PC-3 (cell line): ENCODE measurements at places on chromosomes 3 and 15.

DNA sequence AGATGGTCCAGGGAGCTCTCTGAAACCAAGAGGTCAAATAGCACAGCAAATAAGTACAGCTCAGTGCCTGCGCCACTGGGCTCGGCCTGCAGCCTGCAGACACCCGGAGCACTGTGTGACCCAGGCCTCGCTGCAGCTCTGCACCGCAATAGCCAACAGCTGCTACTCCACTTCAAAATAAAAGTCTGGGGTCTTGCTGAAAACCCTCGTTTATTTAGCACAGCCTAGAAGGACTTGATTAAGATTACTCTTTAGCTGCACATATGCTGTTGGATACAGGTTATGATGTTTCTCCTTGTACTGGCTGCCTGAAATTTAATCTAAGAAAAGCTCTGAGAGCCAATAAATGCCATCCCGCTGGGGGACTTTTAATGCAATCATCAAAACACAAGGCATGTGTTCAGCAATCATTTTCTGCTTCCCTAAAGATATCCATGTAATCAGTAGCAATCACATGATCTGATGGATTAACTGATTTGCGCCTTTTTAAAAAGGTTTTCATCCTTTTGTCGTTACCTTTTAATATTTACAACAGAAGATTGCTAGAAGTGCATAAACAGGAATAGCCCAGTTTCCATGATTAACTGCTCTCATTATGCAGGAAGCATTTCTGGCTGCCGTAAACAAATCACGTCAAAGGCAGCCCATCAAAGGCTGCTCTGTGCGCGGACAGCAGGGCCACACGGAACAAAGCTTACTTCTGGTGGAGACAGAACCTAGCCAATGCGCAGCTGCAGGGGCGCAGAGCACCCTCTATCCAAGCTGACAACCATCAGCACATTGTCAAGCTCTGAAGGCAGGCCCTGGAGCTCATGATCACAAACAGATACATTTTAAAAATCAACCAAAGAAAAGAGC lies 58.8 kb downstream of the CLASP2 start:
- no peak for DNase-seq

- DNase-seq: no peak
Measured at GRCh38 chr15:67930720-67931119, 90.9 kb upstream of the RNU6-1 start.

DNA sequence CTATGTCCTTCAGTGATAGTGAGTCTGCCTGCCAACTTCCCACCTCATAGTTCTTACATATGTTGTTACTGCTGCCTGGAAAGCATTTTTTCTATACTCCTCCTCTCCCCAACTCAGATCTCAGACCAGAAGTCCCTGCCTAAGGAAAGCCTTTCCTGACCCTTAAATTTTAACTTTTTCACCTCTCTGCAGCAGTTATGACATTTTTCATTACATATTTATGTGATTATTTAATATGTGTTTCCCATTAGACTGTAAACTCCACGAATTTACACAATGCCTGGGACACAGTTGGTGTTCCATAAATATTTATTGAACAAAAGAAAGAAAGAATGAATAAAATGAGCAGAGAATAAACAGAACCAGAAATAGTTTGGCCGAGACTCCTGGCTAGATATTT lies 125.5 kb downstream of the MITF start:
- DNase-seq: no peak

GRCh38 chr3:56115199-56115598 lies 353.1 kb downstream of the ERC2 start:
- DNase-seq: no peak

DNA sequence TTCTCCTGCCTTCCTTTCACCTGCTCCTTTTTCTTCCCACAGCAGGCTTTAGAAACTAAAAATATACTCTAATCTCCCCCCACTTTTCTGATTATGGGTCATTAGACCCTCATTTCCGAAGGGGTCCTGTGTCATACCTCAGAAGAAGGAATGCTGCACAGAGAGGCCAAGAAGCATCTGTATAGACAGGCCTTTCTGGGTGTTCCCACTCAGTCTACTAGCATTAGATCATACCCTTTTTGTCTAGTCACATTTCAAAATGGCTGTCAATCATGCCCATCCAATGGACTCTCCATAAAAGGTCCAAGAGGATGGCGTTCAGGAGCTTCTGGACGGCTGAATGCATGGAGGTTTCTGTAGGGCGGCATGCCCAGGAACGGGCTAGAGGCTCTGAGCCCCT lies 192.2 kb downstream of the SUCLG2 start:
- no peak for DNase-seq

- no peak for DNase-seq
Measured at GRCh38 chr3:30604558-30604957, 1.8 kb upstream of the TGFBR2 start.

DNA sequence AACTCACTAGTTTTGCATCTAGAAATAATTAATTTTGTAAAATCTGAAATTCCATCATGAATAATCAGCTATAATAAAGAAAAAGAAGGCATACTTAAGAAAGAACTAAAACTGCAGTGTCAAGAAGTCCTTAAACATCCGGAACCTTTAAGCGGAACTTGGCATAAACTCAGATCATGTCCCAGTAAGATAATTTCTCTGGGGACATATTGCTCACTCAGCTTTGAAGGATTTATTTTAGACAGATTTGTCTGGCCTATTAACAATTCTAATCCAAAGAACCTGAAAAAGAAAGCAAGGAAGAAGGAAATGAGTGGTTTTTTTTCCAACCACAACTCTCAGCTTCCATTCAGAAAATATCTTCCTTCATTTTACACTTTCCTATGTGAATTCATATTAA lies 850.3 kb downstream of the ROBO1 start:
- DNase-seq: no peak

DNA sequence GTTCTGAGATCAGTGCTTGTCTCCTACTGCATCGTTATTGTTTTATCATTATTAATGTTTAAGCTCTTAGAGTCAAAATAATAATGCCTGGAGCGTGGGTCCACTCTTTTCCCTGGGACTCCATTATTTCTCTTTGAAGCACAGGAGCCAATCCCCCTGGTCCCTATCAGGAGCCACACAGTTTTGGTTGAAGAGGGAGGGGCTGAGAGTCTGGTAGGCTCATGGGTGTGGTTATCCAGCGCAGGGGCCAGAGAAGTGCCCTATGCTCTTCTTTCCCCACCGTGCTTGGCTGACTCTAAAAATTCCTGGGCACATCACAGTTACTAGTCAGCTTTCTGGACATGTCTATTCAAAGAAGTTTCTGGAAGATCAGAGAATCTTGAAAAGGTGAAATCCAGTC lies 121.5 kb downstream of the DNAJB8 start:
- DNase-seq: no peak

DNA sequence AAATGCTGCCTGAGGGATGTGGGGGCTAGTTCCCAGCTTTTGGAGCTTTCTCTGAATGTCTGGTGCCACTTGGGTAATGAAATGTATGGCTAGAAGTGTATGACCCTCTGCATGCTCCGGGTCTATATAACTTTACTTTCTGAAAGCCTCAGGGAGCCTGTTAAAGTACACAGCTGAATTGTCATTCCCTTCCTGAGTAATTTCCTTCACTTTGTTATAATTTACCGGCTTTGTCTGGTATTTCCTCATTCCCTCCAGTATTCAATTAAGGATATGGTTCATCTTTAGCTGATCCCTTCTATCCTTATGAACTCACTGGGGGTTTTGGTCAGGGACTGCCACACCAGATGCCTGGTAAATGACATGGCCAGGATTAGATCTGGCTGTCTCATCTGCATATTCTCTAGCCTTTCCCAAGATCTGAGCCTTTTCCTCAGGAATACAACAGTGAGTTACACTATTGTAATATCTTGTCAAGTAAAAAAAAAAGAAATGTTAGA lies 620.3 kb downstream of the ZPLD1 start:
- no peak for DNase-seq

- DNase-seq: no peak
Measured at GRCh38 chr15:55420171-55420866, 12.0 kb downstream of the PIERCE2 start.

DNA sequence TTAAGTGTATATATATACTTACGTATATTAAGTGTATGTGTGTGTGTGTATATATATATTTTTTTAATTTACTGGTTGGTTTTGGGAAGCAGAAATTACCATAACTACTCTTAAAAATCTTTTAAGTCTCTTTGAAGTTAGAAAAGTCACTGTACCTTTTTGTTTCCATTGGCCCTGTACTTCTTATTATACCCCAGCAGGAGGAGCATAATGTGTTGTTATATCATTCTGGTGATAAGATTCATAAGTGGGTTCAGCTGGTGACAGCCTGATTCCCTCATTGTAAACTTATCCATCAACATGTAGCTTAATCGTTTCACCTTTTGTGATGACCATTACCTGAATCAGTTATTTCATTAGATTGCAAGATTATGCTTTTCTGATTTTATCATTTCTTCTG lies 30.8 kb downstream of the MLH1 start:
- DNase-seq: peak; percentile 23

DNA sequence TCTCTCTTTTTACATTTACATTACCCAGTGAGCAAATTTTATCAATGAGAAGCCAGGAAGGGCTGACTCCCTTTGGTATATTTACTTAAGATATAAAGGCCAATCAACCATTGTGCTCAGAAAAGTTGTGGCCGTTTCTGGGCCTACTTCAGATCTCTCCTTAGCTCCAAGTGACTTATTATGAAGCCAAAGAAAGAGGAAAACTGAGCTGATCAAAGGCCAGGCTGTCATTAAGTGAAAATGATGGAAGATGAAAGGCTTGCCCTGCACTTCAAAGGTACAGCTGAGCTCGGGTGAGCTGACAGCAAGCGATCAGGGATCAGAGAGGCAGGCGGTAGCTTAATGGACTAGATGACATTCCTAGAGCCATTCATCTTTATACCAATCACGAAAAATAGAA lies 24.8 kb downstream of the VGLL4 start:
- no peak for DNase-seq

GRCh38 chr3:78613421-78613879 lies 1154.3 kb downstream of the ROBO1 start:
- no peak for DNase-seq

DNA sequence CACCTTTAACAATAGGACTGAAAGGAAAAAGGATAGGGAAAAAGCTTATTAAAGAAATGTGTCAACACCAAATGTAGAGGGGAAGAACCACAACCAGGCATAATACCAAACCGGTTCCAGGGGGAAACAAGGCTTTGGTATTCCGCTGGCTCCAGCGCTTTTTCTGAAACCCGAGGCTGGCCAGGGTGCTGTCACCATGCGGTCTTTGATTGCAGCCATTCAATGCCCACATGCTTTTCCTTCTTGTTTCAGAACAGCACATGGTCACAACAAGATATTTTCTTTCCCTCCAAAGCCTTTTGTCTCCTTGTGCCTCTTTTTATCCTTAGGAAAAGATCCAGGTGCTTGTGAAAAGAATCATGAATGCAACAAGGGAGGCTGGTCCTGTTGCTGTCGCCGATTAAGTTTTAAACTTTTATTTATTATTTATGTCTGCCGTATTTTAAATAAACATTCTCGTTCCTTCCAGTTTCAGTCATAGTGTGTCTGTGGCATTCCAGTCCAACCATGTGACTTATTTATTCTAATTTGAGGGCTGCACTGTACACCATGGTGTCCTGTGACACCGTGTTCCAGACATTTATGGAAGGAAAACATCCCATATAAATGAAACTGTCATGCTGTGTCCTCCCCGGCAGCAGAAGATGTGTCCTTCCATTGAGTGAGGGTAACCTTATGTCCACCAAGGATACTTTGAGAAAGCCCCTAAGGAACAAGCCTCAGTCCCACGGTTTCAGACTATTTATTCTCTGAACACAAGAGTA lies 41.1 kb downstream of the CCK start:
- DNase-seq: no peak

DNA sequence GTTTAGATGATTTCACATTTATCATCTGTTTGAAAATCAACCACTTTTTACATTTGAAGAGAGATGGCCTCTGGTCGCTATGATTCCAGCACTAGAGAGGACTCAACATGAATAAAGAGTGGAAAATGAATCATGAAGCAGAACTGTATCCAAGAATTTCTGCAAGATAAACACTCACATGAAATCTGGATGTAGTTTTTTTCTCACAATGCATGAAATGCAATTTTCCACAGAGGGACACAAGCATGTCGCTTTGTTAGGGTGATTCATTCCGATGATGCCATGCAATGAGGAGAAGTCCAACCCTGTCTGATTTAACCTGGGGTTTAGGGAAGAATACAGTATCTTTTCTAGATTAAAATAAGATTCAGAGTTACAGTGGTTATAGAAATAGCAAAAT lies 50.4 kb upstream of the ADCY5 start:
- DNase-seq: no peak

GRCh38 chr15:55402707-55403106 lies 5.5 kb downstream of the CCPG1 start:
- no peak for DNase-seq

- DNase-seq: no peak
Measured at GRCh38 chr3:129857899-129858298, 35.6 kb downstream of the TMCC1 start.

DNA sequence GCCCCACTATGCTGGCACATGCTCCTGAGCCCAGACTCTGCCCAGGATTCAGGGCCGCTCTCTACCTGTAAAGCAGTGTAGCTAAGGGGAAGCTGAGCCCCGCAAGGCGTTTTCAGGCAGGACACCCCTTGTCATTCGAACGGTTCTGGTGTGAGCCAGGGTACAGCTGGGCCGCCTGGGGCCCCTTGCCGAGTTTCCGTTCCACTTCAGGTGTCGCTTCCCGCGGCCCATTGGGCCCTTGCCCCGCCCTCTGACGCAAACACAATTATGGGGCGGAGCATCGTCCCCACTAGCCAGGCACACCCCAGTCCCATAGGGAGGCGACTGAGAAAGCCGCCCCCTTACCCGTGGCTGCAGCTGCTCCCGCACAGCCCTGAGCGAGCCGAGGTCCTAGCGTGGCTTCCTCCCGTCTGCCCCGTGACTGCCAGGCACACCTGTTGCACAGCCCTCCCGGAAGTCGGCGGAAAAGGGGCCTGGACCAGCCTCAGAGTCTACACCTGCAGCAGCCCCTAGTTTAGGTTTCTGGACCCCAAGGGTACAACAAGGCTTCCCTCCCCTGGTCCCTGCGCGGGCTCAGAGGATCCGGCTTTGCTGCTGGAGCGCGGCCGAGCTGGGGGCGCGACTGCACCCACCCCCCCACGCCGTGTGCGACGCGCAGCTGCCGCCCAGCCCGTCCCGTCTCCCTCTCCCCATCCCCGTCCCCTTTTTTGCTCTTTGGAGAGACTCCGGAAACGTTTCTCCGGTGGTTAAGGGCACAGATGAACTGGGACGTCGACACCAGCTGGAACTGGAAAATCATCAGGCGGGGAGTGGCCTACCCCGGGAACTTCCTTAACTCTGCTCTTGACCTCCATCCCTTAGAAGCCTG lies at the start of gene PLSCR2:
Gene PLSCR2, minus strand, starts transcription at position 412 of the 868 bp plus-strand sequence. CDS start 9,657 bp downstream, outside the sequence.
- peak; percentile 69 for DNase-seq

GRCh38 chr3:14129296-14129695 lies 4.4 kb downstream of the TMEM43 start:
- no peak for DNase-seq
